ENCODE measurements at places on chromosomes 2 and 18.
A peak's percentile ranks its signal among the peaks of the same experiment; 100 is the strongest.

DNA sequence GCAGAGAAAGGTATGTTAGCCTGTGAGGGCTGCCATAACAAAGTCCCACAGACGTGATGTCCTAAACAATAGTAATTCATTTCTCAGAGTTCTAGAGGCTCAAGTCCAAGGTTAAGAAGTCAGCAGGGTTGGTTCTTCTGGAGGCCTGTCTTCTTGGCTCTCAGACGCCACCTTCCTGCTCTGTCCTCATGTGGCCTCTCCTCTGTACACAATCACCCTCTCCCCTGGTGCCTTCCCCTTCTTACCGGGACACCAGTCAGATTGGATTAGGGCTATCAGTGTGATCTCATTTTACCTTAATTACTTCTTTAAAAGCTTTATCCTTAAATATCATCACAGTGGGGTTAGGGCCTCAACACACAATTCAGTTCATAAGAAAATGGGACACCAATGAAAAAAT is 860.5 kb downstream of the RNF144A start:
- no peak for DNase-seq

GRCh38 chr18:62001396-62001795 is 108.6 kb upstream of the RNF152 start:
- DNase-seq = no peak

GRCh38 chr2:68715353-68716041 is 19.1 kb upstream of the ARHGAP25 start:
- peak; percentile 84 for DNase-seq

DNA sequence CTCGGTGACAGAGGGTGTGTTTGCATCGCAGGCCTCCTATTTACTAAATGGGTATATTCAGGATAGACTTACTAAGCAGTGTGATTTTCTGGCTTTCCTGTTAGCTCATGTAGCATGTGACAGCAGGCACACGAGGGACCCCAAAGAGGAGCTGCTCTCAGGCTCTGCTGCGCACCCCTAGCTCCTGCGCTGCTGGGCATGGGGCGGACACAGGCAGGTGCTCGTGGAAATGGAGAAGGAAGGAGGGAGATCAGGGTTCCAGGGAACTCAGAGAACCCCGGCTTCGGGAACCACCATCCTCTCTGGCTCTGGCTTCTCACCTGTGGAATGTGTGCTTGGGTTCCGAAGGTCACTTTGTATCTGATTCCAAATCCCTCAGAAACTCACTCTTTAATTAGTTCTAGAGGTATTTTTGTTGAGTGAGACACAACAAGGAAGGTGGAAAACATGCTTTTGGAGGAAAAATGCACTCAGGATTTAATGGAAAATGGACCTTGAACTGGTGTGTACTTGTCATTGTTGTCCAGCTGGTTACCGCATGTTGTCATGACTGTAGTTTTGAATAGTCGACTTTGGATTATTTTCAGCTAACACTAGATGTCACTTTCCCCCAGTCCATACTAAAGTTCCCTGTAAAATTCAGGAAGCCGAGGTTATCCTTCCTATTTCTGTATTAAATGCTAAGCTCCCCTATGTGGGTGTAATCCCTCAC is 3.5 kb downstream of the SNTG2 start:
- DNase-seq = no peak

- DNase-seq = no peak
Measured at GRCh38 chr18:45627204-45627526, 11.9 kb downstream of the SLC14A2 start.

GRCh38 chr2:20429528-20429927 is 17.3 kb upstream of the RHOB start:
- DNase-seq = no peak

- DNase-seq = no peak
Measured at GRCh38 chr2:31660165-31660564, 79.4 kb upstream of the SRD5A2 start.

DNA sequence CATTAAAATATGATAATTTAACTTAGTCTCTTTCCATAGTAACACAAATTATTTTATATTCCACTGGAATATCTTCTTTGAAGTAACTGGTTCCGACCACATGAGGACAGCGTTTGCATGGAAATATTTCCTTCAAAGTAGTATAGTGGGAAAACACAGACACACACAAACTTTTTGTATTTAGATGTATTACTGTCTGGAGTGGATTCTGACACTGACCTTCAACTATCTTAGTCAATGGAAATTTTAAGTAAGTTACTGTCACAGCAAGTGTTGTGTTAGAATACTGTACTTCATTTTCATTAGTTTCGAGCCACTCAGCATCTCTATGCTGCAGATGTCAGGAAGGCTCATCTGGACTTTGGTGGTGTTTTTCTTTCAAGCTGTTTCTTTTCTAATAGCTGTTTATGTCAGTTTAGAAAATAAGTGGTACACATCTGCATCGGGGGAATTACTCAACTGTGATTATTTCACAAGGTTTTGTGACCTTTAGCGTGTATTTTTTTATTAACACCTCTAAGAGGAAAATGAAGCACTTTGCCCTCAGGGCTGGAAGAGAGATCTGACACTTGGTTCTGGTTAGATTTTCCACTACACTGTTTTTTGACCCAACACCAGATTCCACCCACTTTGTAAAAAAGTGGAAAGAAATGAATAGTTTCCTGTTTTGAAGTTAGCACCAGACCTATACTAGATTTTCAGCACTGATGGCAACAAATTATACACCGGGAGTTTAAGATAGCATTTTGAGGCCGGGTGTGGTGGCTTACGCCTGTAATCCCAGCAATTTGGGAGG is 18.9 kb upstream of the THOC1 start:
- no peak for DNase-seq

DNA sequence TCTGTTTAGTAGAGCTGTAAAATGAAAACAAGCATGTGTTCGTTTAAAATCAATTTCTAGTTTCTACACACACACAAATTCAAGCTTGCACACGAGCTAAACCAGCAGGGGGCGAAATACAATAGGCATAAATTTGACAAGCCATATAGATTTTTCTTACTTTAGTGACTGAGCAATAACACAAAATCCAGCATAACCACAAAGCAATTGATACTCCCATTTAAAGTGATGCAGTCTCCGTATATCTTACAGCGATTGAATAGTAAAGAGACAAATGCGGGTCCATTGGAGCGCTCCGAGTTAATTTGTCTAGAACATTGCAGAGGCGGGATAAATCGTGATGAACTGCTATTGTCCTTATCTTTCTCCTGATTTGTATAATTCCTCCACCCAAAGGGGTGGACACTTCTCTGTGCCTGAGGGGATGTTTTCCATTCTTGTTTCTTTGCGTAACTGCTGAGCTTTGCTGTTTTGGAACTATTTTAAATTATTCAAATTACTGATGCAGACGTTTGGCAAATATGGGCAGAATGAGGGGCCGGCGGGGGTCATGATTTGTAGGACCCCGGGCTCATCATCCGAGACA is 1.2 kb upstream of the AFTPH start:
- DNase-seq = no peak

DNA sequence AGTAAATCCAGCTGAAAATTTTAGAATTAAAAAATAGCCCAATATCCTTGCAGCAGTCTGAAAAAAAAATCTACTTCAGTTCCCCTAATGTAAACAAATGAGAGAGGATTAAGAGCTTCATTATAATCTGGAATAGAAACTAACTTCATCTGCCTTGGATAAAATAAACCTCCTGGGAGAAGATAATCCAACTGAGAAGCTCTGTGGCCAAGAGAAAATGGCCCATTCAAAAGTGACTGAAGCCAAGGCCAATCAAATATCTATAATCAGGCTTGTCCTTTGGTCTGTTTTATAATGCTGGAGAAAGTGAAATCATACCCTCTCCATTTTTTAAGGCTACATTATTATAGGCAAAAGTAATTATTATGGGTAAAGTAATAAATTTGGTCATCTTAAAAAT is 110.0 kb downstream of the NEB start:
- DNase-seq = no peak

DNA sequence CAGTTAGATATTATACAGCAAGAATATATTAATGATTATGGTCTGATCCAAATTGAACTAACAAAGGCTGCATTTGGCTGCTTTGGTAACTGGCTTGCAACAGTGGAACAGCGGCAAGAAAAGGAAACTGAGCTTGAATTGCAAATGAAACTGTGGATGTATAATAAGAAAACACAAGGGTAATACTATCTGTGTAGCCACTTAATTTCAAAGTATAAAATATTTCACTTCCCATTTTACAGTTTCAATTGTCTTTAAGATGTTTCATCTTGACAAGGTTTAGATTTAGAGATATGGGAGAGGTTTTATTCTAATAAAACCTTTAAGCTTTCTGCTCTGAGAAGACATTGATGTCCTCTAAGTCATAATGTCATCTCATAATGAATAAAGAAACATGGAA is 23.8 kb downstream of the WDR75 start:
- no peak for DNase-seq

DNA sequence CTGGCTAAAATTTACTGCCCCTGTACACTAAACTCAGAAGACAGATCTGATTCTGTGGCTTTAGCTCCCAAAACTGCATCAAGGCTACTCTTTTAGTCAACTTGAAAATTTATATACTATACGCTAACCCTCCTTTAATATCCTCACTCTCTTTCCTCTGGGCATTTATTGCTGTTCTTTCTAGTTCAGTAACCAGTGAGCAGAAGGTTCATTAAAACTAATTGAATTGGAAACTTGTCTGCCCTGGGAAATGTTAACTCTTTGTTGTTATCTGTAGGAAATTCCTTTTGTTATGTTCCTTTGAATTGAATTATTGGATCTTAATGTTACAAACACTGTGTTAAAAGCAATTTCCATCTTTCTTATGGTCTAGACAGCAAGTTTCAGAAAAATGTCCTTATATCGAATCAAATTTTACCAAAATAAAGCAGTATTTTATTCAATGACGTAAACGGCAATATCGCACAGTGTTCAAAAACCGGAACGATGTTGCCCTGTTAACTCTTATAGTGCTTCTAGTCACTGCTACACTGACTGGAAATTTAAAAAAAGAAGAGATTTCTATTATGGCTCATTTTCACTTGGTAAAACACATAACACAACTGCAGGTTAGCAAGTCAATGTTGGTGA is 168.3 kb downstream of the NR4A2 start:
- no peak for DNase-seq

DNA sequence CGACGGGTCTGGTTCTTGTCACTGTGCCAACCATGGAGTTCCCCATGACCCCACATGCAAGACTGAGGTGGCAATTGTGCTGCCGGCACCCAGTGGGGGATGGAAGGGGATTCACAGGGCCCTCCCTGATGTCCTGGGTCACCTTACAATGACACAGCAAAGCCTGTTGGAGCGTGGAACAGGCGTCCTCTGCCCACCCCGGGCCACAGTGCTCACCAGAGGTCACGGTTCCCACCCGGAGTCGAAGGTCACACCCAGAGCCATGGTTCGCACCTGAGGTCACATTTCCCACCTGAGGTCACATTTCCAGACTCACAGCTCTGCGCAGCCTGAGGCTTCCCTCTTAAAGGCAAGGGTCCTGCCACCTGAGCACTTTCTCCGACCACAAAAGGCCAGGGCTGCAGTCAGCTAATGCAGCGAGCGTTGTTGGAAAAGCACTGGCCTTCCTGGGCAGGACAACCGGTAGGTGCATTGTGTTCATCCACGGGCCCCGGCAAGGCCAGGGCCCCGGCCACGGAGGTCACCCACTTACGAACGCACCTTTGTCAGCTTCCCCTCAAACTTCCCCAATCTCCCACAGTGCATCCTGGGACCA is 24.0 kb downstream of the KIF1A start:
- DNase-seq = no peak

GRCh38 chr18:3790703-3791102 is 340.7 kb downstream of the TGIF1 start:
- no peak for DNase-seq

GRCh38 chr18:12033643-12034025 is 52.3 kb downstream of the IMPA2 start:
- DNase-seq = no peak

DNA sequence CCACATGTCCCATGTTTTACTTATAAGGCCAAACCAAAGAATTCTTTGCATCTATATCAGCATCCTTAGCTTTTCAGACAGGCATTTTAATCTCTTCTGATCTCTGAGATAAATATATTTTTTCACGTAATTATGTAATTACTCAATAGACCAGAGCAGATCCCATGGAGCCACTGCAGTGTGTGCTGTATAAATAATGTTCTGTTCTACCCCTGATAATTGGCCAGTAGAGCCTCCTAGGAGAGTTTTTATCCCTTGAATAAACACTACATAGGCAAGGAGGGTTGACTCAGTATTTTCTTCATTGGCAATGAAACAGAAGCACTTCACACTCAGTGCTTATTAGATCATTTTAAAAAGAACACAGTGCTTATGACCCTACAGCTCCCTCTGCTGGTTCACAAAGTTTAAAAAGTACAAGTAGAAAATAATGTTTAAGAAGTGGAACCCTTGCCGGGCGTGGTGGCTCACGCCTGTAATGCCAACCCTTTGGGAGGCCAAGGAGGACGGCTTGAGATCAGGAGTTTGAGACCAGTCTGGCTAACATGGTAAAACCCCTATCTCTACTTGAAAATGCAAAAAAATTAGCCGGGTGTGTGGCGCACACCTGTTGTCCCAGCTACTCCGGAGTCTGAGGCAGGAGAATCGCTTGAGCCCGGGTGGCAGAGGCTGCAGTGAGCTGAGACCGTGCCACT is 91.9 kb downstream of the PPP1R1C start:
- DNase-seq = peak; percentile 20

DNA sequence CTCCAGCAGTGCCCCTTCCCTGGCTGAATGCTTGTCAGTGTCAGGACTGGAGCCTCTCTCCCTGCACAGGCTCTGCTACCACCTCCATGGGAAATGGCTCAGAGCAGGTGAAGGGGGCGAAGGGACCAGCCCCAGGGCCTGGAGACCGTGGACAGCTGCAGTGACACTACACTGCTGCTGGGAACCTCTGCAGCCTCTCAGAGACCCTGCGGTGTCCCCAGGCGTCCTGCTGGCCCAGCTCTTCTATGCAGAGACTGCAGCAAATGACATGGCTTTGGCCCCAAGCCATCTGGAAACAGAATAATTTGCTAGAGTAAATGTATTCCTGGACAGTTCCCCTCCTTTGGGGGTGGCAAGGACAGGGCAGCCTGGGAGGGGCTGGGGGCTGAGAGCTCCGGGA is 53.2 kb downstream of the CIB4 start:
- DNase-seq = no peak
